ENCODE measurements at places on chromosomes 4 and X.

DNA sequence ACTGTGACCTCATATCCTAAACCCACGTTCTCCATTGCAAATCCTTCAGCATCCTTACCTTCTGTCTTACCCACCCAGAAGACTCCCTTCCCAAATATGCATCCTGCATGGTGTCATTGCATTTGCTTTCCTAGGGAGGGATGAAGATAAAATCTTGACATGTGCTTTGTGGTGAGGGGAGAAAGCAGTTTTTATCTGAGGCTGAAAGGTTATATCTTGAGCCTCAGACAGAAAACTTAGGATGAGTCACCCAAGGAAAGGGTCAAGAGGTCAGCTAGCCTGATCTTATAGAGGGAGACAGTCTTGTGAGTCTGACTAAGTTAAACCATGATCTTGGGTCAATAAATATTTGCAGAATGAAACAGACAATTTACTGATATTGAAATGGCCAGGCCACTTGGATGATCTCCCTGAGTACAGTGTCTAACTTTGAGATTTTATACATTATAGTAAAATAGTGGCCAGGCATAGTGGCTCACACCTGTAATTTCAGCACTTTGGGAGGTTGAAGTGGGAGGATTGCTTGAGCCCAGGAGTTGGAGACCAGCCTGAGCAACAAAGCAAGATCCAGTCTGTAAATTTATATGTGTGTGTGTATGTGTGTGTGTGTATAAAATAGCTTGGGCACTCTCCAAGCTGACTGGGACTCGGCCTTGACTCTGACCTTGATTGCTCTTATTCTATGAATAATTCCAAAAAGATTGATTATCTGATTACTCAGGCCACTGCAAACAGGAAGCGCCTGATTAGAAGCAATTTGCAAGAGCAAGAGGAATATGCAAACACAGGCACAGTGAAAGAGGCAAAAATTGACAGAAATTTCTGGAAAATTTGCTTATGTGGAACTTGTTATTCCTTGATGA lies 15.4 kb upstream of the FAM9C start:
- DNase-seq: no peak

GRCh38 chrX:26574234-26574633 lies 358.3 kb downstream of the MAGEB5 start:
- DNase-seq: no peak

DNA sequence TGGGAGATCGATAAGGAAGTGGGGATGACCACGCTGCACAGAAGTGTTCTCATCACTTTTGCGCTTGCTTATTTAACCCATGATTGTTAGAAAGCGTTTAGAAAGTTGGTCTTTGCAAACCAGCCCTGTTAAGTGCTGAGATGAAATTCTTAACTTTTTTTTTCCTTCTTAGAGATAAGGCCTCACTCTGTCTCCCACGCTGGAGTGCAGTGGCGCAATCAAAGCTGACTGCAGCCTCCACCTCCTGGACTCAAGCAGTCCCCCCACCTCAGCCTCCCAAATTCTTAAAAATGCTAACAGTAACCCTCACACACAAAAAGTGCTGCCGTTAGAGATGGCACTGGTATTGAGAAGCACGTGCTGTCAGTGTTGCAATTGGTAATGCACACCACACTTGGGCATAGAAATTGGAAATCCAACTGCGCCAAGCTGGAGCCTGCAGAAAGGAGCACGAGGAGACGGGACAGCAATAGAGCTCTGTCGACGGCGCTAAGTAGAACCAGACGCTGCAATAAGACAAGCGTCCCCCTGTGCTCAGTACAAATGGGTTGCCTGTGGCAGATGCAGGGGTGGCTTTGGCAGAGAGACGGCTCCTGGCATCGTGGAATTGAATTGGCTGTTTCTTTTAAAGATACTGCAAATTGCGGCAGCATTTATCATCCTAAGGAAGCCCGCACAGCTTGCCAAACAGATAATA lies 113.4 kb downstream of the TBL1X start:
- no peak for DNase-seq

- DNase-seq: no peak
Observed at GRCh38 chr4:111263836-111264235, 641.0 kb upstream of the PITX2 start.

DNA sequence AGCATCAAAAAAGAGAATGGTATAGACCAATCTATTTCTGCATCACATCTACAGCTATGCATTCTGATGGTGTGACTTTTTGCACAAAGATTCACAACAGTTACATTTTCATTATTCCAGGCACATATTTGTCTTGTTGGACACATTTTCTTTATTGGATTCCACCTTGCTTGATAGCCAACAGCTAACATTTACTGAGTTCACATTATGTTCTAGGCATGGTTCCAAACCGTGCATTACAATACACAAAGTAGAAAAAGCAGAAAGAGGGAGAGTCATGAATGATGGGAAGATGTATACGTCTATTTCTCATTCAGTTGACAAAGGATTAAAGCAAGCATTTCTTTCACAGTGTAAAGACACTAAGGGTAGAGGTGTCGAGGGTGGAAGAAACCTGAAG lies 22.9 kb upstream of the CLGN start:
- no peak for DNase-seq

- DNase-seq: no peak
Observed at GRCh38 chrX:70436343-70436742, 8.3 kb upstream of the DLG3 start.
